Pulmonary artery endothelial cell (primary cell): ENCODE measurements at places on chromosomes 2 and 18.

- DNase-seq: no peak
Observed at GRCh38 chr2:187917535-187917934, 363.3 kb upstream of the TFPI start.

DNA sequence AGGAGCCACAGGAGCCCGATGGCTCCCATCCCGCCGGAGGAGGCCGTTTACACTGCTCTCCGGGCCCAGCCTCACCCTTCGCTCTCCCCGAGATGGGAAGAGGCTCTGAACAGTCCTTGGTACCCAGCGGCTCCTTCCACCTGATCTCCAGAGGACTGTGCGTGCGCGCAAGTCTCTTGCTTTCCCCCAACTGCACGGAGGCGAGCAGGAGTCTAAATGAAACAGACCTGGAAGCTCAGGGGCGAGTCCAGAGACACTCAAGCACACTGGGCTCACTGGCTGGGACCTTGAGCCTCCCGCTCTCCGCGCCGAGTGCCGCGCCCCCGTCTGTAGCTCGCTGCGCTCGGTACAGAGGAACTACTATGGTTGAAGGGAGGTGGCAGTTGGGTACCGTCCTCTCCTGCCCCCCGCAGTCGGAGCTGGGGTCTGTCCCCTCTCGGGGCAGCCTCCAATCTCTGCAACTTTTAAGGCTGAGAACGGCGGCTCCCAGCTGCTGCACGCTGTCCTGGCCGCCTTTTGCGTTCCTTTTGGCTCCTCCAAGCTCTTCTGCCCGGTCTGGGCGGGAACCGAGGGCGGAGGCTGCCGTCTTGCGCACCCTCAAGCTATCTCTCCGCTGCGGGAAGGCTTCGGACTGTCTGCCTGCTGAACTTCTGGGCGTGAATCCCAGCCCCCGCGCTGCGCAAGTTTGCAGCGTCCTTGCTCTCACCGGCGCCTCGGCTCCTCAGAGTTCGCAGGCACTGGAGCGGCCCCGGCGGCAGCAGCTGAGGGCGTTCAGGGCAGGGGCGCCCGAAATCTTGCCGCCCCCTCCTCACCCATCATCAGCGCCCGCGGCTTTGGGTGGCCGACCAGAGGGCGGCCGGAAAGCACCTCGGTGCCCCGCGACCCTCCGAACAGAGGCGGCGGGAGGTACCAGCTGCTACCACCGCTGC is 491 bp downstream of the ALK start:
- DNase-seq: no peak

DNA sequence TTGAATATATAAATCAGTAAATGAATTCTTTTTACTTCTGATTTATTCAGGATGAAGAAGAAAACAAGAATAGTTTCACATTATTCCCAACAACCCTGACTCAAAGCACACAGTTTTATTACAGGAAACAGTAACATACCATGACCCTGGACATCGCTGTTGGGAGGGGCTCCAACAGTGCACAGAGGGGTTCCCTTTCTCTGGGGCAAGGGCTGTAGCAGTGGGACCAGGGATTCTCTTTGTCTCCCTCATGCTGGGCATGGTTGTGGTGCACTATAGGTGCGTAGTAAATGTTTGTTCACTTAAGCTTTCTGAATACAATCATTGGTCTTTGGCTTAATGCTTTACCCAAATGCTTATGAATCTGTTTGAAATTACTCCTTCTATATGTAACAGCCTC is 189.4 kb downstream of the BCL2 start:
- no peak for DNase-seq

- no peak for DNase-seq
Observed at GRCh38 chr2:657766-658165, 19.4 kb downstream of the TMEM18 start.

GRCh38 chr2:151967829-151968722 is 130.8 kb downstream of the CACNB4 start:
- DNase-seq: no peak

- DNase-seq: no peak
Observed at GRCh38 chr2:16971722-16972234, 306.1 kb upstream of the CYRIA start.

DNA sequence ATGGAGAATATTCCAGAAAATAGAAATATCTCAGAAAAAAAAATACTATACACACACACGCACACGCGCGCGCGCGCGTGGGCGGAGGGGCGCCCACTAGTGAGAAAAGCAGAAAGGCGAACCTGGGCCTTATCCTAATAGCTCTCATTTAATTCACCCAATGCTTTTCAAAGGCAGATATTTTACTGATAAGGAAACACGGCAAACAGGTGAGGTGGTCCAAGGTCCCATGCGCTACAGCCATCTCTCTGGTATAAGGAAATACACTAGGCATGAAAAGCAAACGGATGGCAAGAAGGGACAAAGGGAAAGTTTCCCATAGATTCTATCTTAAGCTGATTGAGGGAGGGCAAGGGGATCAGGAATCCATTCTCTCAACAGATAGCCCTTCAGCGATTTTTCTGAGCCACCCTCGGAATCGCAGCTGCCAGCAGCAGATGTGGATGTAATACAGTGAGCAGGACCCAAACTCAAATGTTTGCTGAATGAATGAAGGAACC is 136.7 kb downstream of the TMEM247 start:
- no peak for DNase-seq

DNA sequence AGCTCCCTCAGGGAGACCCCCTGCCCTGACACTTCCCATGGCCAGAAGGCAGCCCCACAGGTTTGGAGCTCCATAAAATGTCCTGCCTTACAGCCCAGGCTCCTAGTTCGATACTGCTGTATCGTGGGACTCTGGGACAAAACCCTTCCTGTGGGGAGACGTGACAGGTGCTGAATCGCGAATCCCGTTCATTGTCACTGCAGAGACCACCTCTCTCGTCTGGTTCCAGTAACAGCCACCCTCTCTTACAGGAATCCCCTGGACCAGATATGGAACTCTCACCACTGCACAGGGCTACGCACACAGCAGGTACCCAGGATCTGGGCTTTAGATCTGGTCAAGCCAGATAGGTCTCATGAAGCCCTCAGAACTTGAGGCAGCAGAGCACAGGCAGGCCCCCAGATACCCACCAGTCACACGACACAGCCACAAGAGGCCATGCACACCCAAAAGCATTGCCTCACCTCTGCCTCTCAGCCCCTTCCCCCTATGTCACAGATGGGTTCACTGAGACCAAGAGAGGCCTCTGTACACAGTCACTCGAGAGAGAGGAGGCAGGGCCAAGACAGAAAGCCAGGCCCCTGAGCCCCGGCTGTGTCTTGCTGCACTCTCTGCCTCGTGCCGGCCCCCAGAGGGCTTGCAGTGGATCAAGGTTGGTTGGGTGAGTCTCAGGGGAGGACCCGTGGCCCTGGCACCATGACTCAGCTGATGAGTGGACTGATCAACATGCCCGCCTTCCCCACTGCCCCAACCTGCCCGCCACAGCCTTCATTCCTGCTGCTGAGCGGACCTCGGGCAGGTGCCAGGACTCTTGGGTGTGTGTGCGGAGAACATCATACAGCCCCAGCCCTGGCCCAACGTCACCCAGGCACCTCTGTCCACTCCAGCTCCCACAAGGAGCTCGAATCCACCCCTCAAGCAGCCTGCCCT is 7.6 kb downstream of the SDC1 start:
- no peak for DNase-seq
